Spinal cord (tissue), 10 donors: ENCODE measurements at places on chromosomes 2 and 18. TPM values are rescaled to one million over a fixed set of nuclear protein-coding genes. Genes with fewer than 3 reads are reported as not detected.

Gene REG3A
- not detected for total RNA-seq

Gene IL36B
- total RNA-seq: not detected

Gene TNFRSF11A
- total RNA-seq: 2.3 TPM

Gene MBP
- total RNA-seq: 619 TPM

Gene CCDC74B
- total RNA-seq: 17.6 TPM

Gene DOK1
- total RNA-seq: 14.5 TPM

Gene REG3G
- not detected for total RNA-seq

Gene KCNG2
- 1.4 TPM for total RNA-seq

Gene DLX1
- not detected for total RNA-seq

Gene GKN1
- not detected for total RNA-seq

Gene KLHL30
- 0.28 TPM for total RNA-seq

Gene PLA2R1
- total RNA-seq: 30.9 TPM
